CD4-positive, alpha-beta T cell treated with Interleukin-21 for 1 hour (primary cell): ENCODE measurements at places on chromosomes 3 and 15.

DNA sequence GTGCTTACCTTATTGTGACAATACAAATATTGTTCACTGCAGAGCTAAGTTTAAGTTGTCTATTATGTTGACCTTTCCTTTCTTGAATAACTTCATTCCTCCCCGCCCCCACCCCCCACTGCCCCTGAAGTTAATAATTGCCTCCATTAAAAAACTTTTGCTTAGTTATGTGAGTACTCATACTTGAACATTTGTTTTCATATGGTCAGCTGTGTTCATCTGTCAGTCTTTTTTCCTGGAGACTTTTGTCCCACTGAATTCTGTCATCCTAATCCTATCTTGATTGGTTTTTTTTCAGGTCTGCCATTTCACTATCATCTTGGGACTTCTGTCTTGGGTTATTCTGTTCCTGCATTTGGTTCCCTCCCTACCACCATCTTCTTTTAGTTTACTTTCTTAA, 8.5 kb downstream of the SLC25A36 start:
- DNase-seq: no peak

- no peak for DNase-seq
These were observed 742 bp downstream of the CAMKV start for GRCh38 chr3:49868862-49869466.

DNA sequence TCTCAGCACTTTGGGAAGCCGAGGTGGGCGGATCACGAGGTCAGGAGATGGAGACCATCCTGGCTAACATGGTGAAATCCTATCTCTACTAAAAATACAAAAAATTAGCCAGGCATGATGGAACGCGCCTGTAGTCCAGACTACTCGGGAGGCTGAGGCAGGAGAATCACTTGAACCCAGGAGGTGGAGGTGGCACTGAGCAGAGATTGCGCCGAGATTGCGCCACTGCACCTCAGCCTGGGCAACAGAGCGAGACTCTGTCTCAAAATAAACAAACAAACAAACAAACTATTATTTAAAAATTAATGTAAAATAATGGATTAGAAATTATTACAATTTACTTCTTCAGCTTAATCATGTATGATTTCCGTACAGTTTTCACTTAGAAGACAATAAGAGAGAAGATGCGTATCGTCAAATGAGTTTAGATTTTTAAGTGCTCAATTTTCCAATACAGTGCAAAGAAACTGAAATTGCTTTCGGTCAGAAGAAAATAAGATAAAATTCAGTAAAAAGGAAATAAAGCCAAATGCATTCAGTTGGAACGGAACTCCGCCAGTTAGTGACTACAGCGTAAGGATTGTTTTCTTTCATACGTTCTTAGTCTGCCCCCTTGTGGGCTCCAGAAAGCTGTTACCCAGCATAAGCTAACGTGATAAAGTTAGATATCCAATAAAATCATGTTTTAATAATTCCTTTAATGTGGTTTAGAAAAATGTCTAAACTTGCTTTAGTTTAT, 24.8 kb downstream of the AADAC start:
- peak; percentile 48 for DNase-seq

- no peak for DNase-seq
These were observed 8.8 kb downstream of the PRICKLE2 start for GRCh38 chr3:64216274-64217147.

GRCh38 chr15:80844011-80844732, 65.0 kb downstream of the CEMIP start:
- DNase-seq: no peak

DNA sequence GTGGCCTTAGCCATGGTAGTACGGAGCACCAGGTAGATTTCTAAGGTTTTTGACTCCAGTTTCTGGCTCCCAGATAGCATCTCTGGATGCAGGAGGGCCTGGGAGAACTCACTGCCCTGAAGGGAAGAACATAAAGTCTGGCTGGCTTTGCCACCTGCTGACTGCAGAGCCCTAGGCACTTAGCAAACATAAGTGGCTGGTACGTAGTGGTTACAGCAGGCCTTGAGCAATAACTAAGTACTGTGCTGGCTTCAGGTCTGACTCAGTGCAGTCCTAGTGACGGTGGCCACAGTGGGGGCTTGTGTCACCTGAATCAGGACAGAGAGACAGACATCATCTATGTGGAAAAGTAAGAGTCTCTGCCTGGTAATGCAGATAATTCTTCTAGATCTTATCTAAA, 871.1 kb downstream of the PDCD6IP start:
- no peak for DNase-seq

GRCh38 chr15:42087926-42088800, 6.2 kb downstream of the PLA2G4D start:
- DNase-seq: no peak
